Skeletal muscle cell (primary cell): ENCODE measurements at places on chromosomes 2 and 18.

DNA sequence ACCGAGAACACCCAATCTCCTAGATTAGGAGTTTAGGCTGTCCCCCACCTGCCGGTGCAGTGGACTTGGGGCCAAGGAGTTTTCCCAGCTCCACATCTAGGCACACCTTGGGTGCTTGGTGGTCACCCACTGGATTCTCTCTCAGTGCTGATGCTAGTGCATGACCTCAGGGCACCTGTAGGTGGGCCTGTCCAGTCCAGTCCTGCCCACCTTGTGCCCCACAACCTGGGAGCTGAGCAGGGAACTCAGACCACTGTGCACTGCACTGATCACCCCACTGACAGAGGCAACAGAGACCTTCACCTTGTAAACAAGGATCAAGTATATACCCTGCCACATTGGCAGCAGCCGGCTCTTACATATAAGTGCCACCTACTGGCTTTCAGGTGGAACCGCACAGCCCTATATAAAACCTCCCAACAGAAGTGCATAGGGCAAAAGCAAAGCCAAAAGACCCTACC lies 12.7 kb upstream of the CDH19 start:
- DNase-seq: no peak

DNA sequence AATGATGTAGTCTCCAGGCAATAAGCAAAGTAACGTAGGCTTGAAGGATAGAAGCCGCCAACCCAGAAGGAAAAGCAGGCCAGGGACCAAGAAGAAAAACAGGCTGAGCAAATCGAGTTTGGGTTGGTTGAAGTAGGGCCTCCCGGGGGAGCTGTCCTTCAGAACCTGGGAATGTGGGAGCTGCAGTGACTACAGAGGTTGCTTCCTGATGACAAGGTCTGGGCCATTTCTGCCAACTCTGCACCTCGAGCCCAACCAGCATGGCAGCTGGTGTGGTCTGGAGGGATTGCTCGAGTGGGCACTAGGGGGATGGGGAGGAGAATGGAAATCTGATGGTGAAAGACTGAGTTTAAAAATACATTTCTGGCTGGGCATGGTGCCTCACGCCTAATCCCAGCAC lies 14.1 kb downstream of the ACMSD start:
- DNase-seq: no peak

GRCh38 chr2:236610991-236611821 lies 41.6 kb downstream of the ACKR3 start:
- DNase-seq: no peak

DNA sequence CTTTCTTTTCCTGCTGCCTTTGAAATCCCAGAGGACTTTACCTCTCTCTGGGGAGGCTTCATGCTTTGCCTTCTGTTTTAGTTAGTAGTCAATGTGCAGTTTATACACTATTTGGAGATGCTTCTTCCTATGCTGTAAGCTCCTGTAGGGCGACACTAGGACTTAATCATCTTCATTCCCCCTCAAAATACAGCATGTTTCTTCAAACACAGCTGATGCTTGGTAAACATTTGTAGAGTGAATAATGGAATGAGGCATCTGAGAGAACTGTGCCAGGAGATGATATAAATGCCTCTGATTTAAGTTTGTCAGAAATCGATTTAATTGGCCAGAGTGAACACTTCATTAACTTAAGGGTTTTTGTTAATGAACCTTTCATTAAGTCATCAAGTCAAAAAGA lies 43.4 kb downstream of the LHCGR start:
- no peak for DNase-seq

GRCh38 chr2:108266218-108266617 lies 22.5 kb upstream of the SULT1C2 start:
- DNase-seq: no peak

DNA sequence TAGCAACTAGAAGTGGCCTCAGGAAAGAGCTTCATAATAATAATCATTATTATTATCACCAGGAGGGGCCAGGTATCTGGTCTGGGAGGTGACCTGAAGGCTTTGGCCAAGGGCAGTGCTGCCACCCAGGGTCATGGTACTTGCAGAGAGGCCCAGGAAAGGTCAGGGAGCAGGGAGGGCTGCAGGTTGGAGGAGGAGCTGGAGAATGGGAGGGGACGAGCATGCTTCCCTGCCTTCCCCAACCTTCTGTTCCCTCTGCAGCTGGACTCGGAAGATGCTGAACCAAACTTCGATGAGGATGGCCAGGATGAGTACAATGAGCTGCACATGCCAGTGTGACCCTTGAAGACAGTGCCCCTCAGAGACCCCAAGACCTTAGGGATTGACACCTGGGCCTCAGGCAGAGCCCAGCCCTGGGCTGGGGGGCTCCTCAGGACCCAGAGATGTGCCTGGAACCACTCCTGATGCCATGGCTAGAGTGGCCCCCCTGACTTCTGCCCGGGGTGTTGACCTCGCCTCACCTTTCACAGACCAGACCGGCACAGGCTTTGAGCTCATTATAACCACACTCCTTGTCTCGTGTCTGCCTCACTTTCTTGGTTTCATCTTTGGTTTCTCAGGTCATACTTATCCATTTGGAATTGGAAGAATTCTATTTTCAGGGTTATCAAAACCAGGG lies 14.1 kb downstream of the SLC4A3 start:
- DNase-seq: no peak

- DNase-seq: peak; percentile 33
Observed at GRCh38 chr2:134866498-134867099, 28.2 kb downstream of the ACMSD start.

- DNase-seq: no peak
Observed at GRCh38 chr2:72457801-72458516, 310.3 kb upstream of the CYP26B1 start.

- no peak for DNase-seq
Observed at GRCh38 chr18:3879114-3879835, 429.3 kb downstream of the TGIF1 start.

- DNase-seq: no peak
Observed at GRCh38 chr2:221134718-221135117, 437.4 kb downstream of the EPHA4 start.

DNA sequence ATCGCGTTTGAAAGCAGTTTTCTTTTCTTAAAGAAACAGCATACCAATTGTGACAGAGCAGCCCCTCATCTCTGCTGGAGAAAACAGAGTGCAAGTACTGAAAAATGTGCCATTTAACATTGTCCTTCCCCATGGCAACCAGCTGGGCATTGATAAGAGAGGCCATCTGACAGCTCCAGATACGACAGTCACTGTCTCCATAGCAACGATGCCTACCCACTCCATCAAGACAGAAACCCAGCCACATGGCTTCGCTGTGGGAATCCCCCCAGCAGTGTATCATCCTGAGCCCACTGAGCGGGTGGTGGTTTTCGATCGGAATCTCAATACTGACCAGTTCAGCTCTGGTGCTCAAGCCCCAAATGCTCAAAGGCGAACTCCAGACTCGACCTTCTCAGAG lies 9.5 kb downstream of the GRHL1 start:
- no peak for DNase-seq

- DNase-seq: no peak
Observed at GRCh38 chr2:21356086-21356856, 232.5 kb downstream of the TDRD15 start.

DNA sequence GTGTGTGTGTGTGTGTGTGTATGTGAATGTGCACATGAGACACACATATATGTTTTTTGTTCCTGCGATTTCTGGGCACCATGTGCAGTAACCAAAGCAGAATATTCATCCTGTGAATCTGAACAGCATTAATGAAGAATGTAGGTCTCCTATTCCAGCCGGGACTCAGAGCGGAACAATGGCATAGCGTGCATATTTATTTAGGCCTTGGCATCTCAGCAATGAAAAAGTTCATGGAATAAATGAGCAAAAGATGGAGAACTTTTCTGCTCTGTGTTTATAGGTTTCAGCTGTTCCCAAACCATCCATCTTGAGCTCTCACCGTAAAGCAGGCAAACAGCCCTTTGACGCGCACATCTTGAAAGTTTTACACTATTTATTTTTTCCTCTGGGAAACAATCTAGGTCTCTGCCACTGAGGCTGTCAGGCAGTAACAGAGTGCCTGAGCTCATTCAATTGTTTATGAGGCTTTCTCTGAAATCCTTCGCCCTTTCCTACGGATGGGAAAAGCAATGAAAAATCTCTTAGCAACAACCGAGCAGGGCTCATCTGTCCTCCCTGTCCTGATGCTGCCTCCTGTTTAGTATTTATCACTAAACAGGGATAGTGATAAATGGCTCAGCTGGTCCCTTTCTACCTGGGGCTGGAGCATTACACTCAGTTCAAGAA lies 146.2 kb upstream of the MSH6 start:
- DNase-seq: no peak

DNA sequence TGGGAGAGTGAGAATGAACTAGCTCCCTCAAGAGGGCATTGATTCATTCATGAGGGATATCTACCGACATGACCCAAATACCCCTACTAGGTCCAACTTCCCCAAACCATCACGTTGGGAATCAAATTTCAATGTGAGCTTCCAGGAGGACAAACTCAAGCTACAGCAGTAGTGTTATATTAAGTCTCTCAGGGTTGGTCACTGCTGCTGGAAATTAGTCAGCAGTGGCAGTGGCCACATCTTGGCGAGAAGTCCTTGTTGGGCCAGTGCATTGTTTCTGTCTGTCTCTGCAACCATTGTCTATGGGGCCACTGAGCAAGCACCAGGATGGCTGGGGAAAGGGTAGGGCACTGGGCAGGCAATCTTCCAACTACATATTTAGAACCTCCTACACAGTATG lies 47.5 kb downstream of the THUMPD2 start:
- DNase-seq: no peak

DNA sequence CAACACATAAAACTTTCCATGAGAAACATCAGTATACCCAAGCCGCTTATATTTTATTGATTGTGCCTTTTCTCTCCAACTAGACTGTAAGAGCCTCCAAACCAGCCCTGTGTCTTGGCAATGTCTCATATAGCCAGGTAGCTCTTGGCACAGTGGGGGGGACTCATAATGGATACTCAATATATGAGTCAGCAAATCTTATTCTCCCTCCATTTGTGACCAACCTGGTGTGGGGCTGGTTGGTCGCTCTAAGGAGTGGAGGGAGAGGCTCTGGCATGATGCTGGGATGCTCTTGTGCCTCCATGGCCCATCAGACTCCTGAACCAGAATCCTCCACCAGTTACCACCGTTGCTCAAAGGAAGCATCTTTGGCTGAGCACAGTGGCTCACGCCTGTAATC lies 32.0 kb downstream of the EFR3B start:
- DNase-seq: no peak

DNA sequence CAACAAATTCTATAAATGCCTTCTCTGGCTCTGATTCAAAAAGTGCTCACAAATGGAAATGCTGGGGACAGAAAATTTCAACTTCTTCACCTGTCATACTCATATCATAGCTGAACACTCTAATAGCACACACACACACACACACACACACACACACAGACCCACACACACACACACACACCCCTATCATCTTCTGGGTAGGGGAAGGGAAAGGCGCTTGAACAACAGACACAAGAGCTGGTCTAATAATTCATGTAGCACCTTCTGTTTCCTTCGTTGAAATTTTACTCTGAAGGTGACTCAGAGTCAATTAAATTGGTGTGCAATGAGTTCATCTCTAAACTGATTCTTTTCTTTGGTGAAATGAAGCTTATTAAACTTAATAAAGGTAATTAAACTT lies 32.9 kb downstream of the CD28 start:
- DNase-seq: no peak

DNA sequence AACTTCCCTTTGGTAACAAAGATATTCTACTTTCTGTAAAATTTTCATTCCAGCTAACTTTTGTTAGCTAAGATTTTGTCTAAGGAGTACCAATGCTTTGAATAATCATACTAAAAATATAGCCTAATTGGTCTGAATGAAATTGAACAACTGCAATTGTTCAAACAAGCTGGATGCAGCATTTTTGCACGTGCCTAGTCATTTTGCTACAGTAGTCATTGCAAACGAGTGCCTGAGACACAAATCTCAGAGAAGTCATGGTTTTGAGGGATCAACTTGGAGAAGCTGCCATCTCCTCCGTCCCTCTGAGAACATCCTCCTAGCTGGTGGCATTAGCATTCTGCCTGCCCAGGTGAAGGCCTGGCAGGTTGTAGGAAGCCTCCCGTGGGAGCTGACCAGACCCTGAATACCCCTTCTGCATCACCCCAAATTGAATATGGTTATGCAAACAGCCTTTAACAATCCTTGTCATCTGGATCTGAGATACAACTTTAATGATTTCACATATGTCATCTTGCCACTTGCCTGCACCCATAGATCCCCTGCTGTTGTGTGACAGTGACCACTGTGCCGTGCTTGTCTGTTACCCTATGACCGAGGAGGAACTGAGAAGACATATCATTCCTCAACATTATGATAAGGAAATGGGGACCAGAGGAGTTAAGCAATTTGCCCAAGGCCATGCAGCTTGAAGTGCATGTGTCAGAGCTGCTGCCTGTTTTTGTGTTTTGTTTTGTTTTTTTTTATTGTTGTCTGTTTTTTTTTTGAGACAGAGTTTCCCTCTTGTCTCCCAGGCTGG lies 29.1 kb upstream of the MGAT4A start:
- DNase-seq: no peak

- no peak for DNase-seq
Observed at GRCh38 chr18:74450626-74451025, 6.5 kb downstream of the DIPK1C start.

- no peak for DNase-seq
Observed at GRCh38 chr2:222358876-222359275, 60.1 kb upstream of the PAX3 start.

- DNase-seq: no peak
Observed at GRCh38 chr2:131056204-131056931, 36.9 kb downstream of the FAM168B start.

DNA sequence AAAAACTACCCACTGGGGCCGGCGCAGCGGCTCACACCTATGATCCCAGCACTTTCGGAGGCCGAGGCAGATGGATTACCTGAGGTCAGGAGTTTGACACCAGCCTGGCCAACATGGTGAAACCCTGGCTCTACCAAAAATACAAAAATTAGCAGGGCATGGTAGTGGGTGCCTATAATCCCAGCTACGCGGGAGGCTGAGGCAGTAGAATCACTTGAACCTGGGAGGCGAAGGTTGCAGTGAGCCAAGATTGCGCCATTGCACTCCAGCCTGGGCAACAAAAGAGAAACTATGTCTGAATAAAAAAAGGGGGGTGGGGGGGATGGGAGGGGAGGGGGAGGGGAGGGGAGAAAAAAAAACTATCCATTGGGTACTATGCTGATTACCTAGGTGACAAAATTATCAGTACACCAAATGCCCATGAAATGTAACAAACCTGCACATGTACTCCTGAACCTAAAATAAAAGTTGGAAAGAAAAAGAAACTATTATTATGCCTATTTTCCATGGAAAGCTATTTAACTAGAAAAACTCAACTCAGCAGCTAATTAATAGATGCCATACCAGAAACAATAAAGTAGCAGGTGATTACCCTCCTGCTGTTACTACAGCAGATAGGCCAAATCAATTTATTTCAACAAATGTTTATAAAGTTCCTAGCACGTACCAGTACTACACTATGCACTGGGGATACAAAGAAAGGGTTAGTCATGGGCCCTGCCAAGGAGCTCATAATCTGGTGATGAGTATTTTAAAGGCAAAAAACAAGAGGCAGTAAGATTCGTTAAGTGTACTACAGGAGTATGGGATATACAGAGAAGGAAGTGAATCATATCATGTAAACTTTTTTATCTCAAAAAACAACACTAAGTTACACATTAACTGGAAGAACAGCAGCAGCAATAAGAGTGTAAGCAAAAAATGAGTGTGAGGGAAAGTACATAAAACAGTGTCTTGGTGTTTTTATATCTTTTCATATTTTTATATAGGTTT lies 112.8 kb upstream of the SLC39A10 start:
- DNase-seq: peak; percentile 39
